CD4-positive, alpha-beta T cell treated with Interleukin-1 beta for 1 hour (primary cell): ENCODE measurements at places on chromosomes 2 and 18.
A peak's percentile ranks its signal among the peaks of the same experiment; 100 is the strongest.

DNA sequence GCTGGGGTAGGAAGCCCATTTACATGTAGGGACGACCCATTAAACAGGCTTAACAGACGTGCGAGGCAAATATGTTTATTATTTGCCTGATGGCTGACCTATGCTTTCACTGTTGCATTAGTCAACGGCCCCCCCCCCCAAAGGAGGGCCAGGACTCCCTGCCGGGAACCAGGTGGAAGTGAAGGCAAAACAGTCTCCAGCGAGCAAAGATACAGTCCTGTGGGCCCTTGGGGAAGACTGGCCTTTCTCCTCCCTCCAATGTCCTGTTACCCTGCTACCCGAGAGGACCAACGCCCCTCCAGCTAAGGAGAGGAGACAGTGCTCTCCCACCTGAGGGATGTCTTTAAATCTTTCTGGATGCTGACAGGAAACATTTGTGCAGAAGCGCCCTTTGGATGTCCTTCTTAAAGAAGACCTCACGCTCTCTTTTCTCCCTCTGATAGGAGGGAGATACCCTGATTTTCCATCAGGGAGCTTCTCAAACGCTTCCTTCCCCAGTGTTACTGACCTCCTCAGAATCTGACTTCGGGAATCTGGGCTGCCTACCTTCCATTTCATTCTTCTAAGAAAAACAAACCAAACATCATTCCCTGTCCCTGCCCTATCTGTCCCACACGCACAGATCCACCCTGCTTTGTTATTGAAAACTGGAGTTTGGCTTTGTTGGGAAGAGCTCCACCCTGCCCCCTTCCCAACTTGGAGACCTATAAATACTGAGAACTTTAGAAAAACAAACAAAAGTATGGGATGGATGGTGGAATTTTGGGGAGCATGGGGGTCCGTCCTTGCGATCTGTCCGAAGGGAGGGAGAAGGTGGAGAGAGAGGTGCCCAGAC lies 135.9 kb upstream of the SIX3 start:
- DNase-seq = no peak

GRCh38 chr2:26243470-26244308 lies 743 bp downstream of the HADHA start:
- no peak for DNase-seq

DNA sequence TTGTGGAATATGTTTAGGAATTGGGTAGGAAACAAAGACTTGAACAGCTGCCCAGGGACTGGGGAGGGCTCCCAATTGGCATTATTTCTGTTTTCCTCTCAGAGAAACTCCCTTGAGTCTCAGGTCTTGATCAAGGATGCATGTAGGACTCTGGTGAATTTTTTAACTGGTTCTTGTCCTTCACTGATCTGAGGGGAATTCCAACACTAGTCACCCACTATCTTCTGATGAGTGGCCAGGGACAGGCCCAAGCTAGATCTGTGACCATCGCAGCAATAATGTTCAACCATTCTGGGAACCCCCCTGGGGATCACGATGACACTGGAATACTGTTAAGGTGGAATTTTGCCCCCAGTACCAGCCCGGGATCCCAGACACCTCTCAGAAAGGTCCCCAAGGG lies 132.0 kb downstream of the SH3BP4 start:
- DNase-seq = no peak

GRCh38 chr2:158795195-158795924 lies at the start of gene DAPL1:
DAPL1 (plus strand) TSS chr2:158795317; CDS start chr2:158795373, 56 bp downstream.
- no peak for DNase-seq

DNA sequence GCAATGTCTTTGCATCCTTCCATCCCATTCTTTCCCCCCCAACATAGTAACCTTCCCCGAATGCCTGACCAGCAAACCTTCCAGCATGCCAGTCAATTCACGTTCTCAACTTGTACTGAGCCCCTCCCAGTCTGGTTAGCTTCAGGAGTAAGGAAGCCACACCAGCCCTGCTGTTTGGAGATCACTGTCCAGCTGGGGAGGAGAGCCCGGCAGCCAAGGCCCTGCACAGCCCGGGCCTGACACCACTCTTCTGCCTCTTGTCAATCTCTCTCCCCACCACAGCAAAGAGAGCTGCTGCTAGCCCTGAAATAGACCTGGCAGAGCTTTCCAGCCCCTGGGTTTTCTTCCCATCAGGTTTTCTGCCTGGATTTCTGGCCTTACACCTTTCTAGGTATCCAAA lies 185.8 kb upstream of the ID2 start:
- no peak for DNase-seq

DNA sequence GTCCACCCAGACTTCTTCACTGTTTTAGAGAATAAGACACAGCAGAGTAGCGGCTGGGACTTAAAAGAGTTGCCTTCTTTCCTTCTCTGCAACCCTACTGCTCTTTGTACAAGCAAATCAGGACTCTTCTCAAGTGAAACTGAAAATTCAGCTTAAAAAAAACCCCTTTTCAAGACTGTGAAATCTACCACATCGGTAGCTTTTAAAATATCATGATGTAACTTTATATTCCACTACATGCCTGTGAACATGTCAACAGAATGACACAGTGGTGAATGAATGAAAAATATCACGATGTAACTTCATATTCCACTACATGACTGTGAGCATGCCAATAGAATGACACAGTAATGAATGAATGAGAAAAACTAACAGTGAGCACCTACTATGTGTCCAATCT lies 53.4 kb downstream of the TCF4 start:
- DNase-seq = no peak

DNA sequence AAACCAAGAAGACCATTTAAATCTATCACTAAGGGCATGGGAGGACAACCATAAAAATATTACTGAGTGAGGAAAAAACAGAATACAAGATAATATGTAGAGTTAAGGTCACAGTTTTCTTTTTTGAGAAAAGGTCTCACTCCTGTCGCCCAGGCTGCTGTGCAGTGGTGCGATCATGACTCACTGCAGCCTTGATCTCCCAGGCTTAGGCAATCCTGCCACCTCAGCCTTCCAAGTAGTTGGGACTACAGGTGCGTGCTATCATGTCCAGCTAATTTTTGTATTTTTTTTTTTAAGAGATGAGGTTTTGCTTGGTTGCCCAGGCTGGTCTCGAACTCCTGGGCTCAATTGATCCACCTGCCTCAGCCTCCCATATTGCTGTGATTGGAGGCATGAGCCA lies 24.0 kb downstream of the POLR1A start:
- no peak for DNase-seq

GRCh38 chr2:225932811-225933413 lies 533.4 kb downstream of the NYAP2 start:
- no peak for DNase-seq

GRCh38 chr18:57353940-57354461 lies 1.6 kb downstream of the ST8SIA3 start:
- DNase-seq = no peak

DNA sequence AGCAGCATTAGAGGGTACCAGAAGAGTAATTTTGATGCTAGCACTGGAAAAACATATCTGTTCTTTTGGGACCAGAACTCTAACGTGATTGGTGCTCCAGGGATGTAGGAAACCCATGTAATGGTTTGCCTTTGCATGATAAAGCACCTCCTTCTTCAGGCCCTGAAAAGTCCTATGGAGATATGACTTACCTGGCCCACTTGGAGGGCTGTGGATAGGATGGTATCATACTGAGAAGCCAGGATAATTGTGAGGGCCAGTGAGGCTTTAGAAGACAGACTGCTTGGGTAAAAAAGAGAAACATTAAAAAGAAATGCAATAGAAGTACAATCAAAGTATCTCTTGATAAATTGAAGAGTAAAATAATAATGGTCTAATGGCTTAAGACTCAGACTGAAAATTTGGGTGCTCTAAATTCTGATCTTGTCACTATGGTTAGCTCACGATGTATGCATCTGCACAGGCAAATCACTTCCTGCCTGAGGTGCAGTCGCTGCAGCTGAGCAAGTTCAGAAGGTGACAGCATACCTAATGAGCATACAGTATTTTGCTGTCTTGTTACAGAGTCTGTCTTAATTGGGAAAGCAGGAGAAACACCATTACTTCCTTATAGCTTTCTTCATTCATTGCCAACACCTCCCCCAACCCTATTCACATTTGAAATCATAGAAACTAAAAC lies 371.5 kb downstream of the NUP35 start:
- no peak for DNase-seq

DNA sequence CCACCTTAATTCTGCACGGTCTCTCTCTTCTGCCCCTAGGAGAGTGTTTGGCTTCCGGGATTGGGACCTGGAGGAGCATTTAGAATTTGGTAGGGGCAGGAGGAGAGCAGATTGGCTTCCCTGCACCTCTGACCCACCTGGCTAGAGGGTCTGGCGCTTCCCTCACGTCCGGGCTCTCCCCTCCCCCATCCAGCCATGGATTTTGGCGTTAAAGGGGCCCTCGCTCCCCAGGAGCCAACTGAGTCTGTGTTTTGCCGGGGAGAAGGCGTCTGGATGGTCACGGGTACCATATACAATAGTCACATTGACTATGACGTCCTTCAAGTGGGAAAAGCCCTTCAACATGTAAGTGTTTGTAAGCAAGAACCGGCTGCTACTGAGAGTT lies 6.6 kb downstream of the HOXD3 start:
- DNase-seq = no peak

GRCh38 chr2:62536873-62537547 lies 31.0 kb upstream of the TMEM17 start:
- no peak for DNase-seq

DNA sequence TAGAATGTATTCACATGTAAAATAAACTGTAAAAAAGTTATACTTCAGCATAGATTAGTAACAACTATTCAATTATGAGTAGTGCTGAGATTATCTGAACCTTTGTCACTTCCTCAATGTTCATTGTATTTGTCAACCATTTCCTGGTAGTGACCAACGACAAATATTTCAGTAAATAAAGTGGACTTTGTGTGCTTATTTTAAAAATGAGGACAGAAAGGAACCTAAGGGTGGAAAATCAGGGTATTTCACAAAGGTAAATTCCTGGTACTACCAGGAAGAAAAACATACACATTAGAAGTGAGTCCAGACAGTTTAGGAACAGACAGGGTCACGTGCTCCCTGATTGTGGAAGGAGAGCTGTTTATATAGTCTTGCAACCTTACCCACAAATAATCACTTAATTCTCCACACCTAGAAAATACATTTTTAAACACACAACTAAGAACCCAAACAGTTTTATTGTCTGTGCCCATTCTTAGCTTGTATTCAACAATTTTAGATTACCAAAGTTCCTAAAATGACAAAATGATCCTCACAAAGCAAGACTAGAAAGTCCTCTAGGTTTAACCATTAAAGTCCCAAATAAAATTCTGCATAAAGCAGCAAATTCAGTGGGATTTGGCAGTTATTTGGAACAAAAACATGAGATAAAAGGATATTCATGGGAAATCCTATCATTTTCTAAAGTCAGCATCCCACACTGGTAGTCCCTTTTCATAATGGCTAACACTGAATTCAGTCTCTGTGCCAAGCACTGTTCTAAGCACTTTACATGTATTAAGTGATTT lies 28.2 kb downstream of the PELI1 start:
- no peak for DNase-seq

DNA sequence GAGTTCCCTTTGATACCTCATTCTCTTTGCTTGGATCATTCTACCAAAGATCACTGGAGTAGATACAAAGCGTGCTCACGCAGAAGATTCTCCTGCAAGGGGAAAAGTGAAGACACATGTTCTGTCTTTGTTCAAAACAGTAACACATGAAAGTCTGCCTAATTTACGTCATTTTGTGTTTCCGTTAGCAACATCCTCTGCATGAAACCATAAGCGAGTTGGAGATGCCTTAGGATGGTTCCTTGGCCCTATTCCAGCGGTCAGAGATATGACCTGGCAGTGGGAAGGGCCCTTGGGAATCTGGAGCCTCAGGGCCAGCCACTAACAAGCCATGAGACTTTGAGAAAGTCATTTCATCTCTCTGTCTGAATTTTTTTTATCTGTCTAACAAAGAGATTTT lies 180.9 kb upstream of the TWIST2 start:
- no peak for DNase-seq

- no peak for DNase-seq
Observed at GRCh38 chr2:240441326-240441992, 6.0 kb downstream of the GPC1 start.

GRCh38 chr18:78875016-78875777 lies 104.4 kb upstream of the SALL3 start:
- DNase-seq = no peak

DNA sequence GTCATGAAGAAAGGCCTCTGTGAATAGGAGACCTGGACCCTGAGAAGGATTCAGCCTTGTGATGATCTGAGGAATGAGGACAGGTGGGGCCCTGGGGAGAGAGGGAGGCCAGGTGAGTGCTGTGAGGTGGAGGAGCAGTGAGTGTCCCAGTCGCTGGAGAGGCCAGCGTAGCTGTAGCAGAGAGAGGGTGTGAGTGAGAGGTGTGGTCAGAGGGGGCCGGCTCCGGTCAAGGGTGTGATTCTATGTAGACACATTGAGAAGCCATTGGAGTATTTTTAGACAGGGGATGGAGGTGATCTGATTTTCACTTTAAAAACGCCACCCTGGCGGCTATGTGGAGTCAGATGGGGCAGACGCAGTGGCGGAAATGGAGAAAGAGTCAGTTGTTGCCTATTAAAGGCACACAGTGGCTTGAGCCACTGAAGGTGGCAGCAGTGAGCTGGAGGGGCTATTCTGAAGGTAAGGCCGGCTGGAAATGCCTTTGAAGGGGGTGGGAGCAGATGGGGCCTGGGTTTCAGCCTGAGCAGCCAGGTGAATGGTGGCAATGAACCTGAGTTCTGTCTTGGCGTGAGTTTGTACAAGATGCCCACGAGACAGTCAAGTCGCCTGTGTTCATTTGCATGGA lies 55.6 kb downstream of the GREB1 start:
- no peak for DNase-seq

GRCh38 chr18:47928466-47928865 lies 2.0 kb downstream of the SMAD2 start:
- DNase-seq = no peak

GRCh38 chr2:156221703-156222102 lies 110.8 kb downstream of the NR4A2 start:
- DNase-seq = no peak

GRCh38 chr2:166230024-166230723 lies 102.4 kb upstream of the SCN1A start:
- DNase-seq = no peak

GRCh38 chr2:64943387-64944150 lies 45.6 kb upstream of the SLC1A4 start:
- no peak for DNase-seq

GRCh38 chr18:24936691-24937090 lies 415.3 kb downstream of the ZNF521 start:
- DNase-seq = no peak

- DNase-seq = no peak
Observed at GRCh38 chr2:238874330-238875050, 26.6 kb downstream of the TWIST2 start.

GRCh38 chr18:78632111-78632541 lies 347.5 kb upstream of the SALL3 start:
- DNase-seq = peak; percentile 19

- peak; percentile 61 for DNase-seq
Observed at GRCh38 chr2:98664323-98664722, 55.9 kb downstream of the UNC50 start.

- peak; percentile 20 for DNase-seq
Observed at GRCh38 chr2:111534910-111535352, 349.1 kb downstream of the ANAPC1 start.

DNA sequence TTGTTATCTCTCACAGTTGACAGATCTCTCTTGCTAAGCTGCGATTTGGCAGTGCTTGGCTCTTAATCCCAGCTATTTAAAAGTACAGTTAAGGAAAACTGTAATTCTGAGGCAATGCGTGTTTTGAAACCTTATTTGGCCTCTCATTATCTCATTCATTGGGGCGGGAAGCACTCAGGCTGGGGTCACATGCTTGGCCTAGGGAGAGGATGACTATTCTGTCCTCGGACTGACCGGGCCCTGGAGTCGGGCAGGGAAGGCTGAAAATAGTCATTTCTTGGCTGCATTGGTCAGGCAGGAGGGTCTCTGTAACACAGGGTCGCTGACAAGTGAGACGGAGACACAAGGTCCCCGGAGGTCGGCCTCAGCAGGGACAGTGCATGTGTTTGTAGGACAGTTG lies 20.2 kb upstream of the EMILIN2 start:
- no peak for DNase-seq
